ENCODE measurements at places on chromosomes 2 and 18.

DNA sequence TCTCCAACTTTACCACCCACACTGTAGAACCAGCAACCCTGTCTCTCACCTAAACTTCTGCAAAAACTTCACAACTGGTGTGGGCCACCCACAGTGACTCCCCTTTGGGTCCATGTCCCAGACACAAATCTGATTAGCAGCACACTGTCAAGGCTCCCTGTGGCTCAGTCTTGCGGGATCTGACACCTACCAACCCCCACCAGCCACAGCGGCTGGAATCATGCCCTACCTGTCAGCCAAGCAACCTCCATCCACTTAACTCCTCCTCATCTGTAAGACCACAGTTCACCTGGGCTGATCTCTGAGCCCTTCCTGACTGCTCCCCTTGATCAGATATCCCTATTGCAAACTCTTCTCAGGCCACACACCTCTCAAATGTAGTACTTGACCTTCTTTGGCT is 14.6 kb downstream of the TCF4 start:
- DNase-seq: no peak

GRCh38 chr2:109486711-109487535 is 126.8 kb downstream of the SEPTIN10 start:
- no peak for DNase-seq

DNA sequence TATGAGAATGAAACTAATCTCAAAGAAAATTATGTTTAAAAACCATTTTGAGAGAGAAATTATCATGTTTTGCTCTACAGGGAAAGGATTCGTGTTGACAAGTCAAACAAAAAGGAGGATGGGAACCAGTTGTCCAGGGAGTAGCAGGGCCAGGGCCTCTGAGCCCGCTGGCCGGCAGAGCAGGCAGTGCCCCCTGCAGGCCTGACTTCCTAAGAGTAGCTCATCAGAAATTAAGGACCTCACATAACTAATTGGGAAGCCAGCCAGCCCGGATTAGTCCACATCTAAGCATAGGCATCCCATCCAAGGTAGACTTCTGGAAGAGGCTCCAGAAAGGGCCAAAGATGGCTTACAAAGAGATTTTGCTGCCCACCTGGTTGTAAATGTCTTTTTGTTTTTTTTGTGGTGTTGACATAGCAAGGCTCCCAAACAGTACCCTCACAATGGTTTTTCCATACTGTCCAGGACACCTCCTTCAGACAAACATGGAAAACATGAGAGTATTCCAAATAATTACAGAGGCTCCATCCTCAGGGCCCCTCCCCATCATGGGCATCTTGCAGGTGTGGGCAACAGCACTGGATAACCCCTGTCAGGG is 241.2 kb upstream of the TANK start:
- no peak for DNase-seq

DNA sequence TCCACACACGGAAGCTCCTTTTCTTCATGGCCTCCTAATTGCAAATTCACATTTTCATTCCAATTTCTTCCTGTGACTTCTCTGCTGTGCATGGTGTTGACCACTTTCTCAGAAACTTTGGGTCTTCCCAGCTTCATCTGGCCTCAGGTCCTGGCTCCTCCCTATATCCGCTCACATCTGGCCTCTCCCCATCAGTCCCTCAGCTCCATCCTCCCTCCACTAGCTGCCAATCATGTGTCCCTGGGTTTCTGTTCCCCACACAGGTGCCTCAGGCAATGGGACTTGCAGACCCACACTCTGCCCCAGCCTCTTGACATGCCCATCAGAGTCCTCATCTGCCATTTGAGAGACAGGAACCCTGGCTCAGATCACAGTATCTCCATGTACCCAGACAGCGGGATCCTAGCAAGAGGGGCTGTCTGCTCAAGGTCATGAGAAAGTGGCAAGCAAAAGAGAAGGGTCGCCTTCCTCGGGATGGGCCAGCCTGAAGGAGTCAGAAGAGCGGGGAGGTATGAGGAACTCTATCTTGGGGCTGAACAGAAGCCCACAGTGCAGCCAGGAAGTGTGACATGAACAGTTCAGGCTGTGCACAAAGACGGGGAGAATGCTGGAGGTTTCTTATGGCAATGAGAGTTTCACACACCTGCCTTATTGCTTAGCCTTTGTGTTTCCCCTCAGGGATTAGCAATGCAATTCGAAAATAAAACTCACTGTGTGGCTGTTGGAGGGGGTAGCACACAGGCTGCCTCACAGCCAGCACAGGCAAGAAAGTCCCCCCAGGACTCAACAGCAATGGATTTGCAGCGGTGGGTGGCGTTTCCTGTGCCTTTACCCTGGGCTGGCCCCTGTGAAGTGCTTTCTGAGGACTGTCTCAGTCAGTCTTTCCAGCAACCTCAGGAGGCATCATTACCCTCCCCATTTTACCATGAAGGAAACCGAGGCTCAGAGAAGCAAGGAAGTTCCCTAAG is 69.5 kb downstream of the COPS8 start:
- DNase-seq: no peak

DNA sequence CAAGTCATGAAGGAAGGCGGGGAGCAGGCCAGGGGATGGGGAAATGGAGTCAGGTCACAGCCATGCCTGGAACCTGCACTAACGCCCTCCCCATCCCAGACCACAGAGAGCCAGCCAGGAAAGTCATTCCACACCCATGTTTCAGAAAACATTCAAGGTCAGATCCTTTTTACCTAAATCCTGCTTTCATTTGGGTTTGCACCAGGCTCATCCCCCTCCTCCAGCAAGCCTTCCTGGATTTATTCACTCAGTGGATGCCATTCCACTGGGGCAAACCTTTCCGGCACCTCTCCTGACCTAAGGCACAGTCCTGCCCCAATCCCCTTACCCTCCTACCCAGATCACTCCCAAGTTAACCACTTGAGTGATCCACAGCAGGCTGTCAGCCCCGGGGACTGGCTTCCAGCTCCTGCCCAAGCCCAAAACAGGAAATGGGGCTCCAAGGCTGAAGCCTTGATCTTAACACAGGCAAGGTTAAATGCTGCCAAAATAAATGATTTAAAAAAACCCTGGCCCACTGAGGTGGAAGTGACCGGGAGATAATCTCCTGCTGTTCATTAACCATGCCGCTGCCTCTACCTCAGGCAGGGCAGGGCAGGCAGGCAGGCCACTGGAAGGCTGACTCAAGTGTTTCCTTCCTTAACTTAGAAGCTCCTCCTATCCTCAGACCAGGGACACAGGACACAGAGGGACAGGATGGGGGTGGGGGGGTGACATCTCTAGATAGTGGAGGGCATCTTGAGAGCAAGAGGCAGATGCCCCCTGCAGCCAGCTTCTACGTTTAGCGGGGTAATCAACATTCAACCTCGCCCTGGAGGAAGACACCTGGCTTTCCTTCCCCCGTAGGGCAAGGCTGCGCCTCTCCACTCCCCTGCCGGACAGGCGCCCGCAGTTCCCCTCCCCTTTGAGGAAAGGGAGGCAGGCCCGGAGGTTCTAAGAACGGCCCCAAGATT is 1.4 kb downstream of the RAB11FIP5 start:
- no peak for DNase-seq

GRCh38 chr2:84362541-84362940 is 96.5 kb downstream of the SUCLG1 start:
- no peak for DNase-seq

DNA sequence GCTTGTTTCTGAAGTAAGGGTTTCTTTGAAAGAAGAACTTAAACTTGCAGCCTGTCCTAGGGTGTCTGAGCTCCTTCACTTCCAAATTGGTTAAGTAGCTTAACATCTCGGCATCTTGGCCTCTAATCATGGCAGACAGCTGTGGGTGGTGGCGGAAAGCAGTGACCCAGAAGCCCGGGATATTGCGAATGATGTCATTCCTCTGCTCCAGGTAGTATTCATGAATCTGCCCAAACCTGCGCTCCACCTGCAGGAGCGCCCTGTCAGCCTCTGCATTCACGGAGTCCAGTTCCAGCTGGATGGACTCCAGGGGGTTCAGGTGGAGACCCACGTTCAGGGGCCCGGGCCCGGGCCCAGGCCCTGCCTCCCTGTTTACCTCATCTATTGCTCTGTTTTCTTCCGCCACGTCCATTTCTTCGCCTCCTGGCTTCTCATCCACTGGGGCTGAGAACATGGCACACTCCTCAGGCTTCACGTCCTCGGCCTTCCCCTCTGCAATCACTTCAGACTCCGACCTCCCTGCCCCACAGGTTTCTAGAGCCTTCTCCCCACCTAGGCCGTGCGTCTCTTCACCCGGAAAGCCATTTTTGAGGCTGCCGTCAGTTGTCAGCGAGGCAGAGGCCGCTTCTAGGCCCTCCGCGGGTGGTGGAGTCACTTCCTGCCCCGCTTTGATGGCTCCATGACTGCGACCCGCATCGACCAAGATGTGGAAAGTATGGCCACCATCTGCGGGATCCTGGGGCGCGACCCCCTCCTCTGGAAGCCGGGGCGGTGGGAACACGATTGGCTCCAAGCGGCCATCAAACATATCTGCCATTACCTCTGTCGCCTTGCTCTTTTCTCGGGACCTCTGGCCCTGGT is 569 bp downstream of the TSPYL6 start:
- no peak for DNase-seq

DNA sequence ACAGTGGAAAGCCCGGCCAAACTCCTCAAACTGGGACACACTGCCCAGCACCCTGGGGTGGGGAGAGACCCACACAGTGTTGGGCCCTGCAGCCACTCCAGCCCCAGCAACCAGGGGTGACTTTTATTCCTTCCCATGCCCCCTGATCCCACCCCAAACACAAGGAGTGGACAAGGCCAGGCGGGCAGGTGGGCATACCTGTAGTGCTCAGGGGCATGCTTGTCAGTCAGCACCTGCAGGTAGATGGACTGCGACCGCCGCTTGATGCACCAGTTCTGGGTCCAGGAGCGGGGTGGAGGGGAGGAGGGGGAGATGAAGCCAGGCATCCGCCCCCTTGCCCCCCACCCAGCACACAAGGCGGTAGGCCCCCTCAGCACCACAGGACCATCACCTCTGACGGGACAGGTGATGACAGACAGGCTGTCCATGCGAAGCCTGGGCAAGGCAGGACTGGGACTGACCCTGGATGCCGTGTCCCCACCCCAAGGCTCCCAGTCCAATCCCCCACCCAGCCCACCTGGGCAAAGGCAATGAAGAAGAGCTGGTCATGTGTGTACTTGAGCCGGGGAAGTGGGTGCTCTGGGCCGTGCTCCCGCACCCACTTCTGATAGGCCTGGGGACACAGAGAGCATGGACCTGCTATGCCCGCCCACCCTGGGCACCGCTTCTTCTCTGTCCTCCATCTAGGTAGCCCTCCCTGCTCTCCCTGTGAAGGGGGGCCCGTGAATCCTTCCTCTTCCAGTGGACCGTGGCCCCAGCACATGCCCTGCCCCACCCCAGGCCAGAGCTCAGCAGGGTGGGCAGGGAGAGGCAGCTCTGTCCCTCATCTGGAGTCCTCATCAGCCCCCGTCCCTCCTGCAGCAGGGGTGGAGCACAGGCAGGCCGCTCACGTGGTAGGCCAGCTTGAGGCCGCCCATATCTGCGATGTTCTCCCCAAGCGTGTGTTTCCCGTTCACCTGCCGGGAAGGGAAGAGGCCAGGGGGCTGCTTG is 7.1 kb downstream of the ECEL1 start:
- DNase-seq: no peak

- DNase-seq: no peak
Measured at GRCh38 chr2:240432820-240433801, 2.4 kb upstream of the GPC1 start.

DNA sequence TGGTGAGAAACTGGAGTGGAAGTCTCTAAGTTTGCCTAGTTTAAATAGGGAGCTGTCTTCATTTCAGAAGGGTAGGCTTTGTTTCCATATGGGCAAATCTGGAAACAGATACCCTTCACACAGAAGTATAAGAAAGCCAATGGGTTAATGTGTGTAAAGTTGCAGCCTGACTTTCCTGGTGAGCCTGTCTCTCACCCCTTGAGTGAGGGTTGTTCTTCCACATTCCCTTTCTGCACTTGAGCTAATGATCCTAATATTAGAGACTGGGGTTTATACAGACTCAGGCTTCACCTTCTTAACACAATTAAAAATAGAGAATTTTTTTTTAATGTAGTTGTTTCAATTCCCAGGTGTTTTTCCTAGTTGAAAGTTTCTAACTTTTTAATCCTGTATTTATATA is 108.6 kb upstream of the EML6 start:
- DNase-seq: no peak

DNA sequence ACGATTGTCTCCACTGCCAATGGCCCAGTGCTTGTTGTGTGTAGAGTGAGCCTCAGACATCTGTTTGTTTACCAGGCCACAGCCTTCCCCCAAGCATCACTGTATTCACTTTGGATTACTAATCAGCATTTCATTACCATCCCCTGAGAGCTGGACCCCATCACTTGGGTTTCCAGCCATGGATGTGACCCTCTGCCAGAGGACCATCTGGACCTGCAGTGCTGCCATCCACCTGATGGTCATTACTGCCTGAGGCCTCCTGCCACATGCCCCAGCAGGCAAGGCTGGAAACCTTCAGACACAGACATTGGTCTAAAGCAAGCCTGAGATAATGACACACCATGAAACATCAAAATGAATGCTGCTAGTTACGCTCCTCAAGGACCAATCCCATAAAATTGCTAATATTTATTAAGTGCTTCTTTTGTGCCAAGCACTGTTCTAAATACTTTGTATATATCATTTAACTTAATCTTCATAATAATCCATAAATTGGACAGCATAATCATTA is 2096.3 kb upstream of the CELF4 start:
- DNase-seq: no peak

DNA sequence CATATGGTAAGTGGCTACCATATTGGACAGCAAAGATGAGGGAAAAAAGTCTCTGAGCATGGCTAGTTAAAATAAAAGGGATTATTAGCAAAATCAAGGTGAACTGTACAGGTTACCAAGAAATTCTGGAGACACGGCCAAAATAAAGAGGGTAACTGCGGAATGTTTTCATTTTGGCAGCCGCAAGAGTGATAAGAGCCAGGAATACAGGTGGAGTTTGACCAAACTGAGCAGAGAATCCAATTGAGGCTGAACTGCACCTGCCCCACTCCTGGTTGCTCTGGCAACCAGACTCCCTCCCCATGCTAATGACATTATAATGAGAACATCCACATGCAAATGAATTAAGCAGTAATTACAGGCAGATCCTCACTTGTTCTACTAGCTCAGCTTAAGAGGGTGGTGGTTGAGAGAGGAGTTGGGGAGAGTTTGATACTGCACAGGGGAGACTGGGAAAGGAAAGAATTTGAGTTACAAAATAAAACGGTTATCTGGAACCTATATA is 18.8 kb upstream of the EPHA4 start:
- no peak for DNase-seq

DNA sequence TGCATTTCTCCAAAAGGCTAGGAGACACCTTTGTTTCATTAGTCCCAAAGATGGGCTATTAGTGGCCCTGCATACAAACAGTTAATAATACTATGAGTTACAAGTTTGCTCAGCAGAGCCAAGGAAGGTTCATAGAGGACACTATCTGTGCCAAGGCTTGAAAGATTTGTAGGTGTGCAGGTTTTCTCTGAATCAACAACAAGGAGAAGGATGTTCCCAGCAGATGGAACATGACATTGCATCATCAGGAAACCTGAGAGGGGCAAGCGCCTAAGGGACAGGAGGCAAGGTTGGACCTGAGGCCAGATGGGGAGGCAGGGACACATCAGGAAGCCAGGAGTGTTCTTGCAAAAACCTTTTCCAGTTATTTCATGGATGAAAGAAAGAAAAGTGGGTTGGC is 35.4 kb upstream of the STK17B start:
- DNase-seq: no peak
